EL (cell line): ENCODE measurements at places on chromosomes 12 and 14.
A peak's percentile ranks its signal among the peaks of the same experiment; 100 is the strongest.

DNA sequence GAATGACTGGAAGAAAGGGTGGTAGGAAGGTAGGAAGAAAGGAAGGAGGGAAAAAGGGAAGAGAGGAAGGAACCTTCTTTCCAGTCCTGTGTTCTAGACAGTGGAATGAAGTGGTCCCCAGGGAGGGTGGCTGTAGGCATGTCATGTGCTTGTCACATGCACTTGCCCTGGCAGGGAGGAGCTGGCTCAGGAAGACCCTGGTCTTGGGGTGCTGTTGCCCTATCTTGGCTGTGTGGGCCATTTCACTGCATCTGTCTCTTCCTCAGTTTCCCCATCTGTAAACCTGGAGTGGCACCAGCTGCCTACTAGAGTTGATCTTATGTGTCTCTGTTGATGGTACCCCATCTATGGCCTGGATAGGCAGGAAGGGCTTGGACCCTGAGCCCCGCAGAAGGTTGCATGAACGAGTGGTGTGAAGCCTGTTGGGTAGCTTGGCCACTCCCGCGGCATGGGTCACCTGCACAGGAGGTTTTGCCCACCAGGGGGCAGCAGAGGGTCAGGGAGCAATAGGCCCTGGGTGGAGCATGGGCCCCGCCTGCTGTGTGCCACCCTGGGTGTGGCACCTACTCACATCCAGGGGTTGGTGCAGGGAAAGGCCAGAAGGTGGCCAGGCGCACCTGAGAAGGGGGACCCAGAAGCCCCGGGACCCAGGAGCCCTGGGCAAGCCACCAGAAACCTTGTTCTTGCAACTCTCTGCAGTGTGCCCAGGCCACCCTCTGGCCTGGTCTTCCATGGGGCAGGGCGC lies 25.1 kb downstream of the MEG3 start:
- peak; percentile 34 for DNase-seq

- no peak for DNase-seq
These were observed 40.9 kb upstream of the EAPP start for GRCh38 chr14:34580381-34580780.

DNA sequence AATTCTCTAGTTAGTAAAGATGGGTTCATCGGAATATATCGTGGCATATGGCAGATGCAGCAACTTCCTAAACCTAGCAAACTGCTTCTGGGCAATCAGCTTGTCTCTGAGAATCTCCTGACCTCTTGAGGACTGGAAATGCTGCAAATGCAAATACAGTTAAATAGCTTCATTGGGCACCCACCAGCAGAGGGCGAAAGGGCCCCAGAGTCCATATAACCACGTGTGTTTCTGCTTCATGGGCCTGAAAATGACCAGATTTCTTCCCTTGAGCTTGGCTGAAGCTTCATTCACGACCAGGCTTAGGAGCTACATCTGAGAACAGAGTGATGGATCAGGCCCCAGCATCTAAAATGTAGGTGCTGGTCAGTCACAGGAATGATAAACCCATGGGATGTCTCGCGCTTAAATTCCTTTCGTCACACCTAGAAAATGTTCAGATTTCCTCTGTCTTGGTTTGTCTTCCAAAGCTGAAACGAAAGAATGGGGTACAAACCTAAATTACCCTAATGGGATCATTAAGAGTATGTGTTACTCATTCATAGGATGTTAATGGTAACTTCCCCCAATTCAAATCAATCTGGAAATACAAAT lies 1482.5 kb upstream of the TMEM132C start:
- peak; percentile 4 for DNase-seq

DNA sequence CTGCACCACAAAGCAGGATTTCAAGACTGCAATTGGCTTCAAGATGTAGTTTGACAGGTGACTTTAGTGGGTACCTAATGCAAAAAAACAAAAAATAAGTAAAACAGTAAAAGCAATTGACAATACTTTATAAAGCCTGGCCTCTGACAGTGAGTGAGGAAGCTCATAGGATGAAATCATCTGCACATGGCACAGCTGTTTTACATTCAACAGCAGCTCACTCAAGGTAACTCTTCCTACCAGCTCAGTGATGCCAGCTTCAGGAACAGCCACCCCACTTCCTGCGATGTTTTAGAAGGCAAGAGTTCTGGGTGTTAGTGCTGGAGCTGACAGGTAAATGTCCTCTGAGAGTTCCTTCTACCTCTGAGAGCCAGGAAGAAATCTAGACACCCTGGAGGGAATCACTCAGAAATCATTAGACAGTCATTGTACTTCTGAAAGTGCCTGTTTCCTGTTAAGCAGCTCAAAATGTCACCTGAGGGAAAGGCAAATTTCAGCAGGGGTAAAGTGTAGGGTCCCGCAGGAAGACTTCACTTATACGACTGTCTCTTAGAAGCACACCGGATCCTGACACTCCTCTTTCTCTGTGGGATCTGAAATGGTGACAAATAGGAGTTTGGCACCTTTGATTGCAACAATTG lies 99.9 kb downstream of the FOXN3 start:
- DNase-seq, result no peak

GRCh38 chr12:57549909-57550640 lies at the start of gene KIF5A:
TSS of gene KIF5A (plus strand) at chr12:57550044. CDS start at chr12:57550272, 228 bp downstream.
- DNase-seq, result peak; percentile 39

DNA sequence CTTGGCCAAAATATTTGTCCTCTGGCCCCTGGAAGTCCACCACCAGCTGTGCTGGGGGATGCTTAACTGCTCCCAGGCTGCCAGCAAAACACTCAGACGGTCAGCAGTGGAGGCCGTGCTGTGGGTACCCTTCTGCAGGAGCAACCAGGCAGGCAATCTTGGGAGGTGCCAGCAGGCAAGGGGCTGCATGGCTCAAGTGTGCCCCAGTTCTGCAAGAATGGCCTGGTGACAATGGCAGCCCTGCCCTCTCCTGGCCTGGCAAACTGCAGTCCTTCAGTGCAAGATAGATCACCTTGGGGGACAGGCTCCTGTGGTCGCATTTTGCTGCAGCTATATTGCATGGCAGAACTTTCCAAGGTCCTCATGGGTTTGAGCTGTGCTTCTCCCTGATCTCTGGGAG lies 728.3 kb downstream of the TMTC2 start:
- no peak for DNase-seq

- no peak for DNase-seq
These were observed 124.5 kb downstream of the ESRRB start for GRCh38 chr14:76500480-76500879.

DNA sequence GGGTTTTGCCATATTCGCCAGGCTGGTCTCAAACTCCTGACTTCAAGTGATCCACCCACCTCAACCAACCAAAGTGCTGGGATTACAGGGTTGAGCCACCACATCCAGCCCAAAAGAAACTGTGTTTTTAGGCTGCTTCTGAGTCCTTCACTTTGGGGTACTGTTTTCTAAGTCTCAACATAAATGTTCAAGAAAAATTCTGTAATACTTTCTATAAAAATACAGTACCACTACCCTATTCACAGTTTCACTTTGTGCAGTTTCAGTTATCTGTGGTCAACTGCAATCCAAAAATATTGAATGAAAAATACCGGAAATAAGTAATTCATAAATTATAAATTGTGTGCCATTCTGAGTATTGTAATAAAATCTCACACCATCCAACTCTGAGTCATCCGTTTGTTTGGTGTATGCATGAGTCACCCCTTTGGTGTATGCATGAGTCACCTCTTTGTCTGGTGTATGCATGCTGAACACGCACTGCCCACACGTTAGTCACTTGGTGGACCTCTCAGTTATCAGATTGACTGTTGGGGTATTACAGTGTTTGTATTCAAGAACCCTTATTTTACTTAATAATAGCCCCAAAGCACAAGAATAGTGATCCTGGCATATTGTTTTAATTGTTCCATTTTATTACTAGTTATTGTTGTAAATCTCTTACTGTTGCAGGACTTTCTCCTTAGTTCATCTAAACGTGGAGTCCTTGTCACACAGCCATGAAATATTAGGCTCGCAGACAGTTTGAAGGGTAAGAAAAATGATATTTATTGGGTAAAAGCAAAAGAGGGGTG lies 190.2 kb downstream of the FSCB start:
- peak; percentile 14 for DNase-seq

GRCh38 chr12:112518365-112518735 lies 99.6 kb downstream of the PTPN11 start:
- DNase-seq, result no peak

GRCh38 chr12:1797011-1797901 lies 23.1 kb upstream of the LRTM2 start:
- no peak for DNase-seq

GRCh38 chr12:65637150-65637549 lies 187.1 kb upstream of the HMGA2 start:
- no peak for DNase-seq

- DNase-seq, result no peak
These were observed 16.6 kb upstream of the JDP2 start for GRCh38 chr14:75411214-75411540.

- no peak for DNase-seq
These were observed 56.1 kb upstream of the VASH1 start for GRCh38 chr14:76705214-76705613.

- no peak for DNase-seq
These were observed 397 bp upstream of the BORCS5 start for GRCh38 chr12:12356467-12356895.

GRCh38 chr12:104464899-104465298 lies 8.2 kb downstream of the CHST11 start:
- no peak for DNase-seq

DNA sequence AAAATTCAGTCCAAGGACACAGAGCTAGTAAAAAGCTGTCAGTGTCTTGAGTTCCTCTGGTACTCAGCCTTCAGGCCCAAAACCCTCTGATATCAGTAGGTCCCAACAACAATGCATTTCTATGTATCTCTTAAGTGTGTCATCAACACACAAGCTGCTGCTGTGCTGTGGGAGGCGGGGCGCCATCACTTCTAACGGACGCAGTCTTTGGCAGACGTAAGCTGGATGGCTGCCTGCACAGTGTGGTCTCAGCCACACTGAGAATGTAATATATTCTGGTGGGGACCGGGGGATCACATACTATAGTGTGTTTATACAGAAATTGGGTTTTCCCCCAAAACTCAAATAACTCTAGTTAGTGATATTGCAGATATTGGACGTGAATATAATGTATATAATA lies 123.9 kb downstream of the SUDS3 start:
- no peak for DNase-seq

- DNase-seq, result no peak
These were observed 36.7 kb upstream of the PZP start for GRCh38 chr12:9244894-9245293.

DNA sequence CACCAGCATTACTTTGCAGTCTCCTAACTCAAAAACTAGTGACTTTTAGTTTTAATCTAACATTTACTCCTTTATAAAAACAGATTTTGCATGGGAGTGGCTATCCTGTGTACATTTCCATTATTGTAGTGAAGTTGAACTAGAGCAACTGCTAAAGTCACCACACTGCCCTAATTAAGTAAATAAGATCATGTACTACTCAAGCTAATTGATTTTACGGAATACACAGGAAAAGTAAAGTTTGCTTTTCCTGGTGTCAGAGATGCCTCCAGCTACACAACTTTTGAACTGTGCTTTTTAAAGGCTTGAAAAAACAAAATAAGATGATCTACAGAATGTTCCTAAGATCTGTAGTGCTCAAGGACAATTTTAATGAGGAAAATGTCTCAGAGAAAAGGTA lies 50.4 kb upstream of the ATP2A2 start:
- no peak for DNase-seq

DNA sequence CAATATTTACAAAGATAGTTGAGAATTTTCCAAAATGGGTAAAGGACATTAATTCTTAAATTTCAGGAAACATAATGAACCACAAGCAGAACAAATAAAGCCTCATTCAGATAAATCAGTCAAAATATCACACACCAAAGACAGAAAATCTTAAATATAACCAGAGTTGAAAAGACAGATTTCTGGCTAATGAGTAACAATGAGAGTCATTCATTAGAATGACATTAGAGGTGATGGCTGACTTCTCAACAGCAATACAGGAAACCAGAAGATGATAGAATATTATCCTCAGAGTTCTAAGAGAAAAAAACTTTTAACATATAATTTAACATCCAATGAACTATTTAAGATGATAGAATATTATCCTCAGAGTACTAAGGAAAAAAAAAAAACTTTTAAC lies 124.2 kb downstream of the DENND5B start:
- DNase-seq, result peak; percentile 36

GRCh38 chr12:45254254-45254653 lies 38.4 kb downstream of the ANO6 start:
- no peak for DNase-seq

DNA sequence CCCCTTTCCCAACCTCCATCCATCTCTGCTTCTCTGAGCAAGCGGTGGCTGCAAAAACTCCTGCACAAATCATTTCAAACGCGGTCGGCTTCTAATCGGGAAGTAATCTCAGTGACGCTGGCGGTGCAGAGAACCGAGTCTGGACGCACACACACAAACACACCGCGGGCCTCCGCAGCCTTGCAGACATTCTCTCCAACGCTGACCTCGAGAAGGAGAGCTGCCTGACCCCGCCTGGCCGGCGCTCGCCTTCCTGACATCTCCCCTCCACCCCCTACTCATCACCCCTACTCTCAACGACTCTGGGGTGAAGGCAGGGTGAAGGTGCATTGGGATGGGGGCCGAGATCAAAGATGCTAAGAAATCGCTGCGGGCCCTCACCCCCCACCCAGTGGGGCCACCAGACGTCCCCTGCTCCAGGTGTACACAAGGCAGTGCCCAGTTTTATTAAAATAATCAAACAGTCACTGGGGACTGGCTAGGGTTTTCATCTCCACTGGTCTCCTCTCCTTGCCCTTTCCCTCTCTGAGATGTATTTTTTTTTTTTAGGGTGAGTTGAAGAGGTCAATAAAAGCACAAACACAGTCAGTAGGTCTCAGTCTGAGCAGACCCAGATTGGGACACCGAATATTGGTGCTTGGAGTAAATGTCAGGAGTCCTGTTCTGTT lies 506 bp upstream of the TBX5 start:
- peak; percentile 66 for DNase-seq

GRCh38 chr12:131897875-131898274 lies 3.5 kb downstream of the ULK1 start:
- no peak for DNase-seq

DNA sequence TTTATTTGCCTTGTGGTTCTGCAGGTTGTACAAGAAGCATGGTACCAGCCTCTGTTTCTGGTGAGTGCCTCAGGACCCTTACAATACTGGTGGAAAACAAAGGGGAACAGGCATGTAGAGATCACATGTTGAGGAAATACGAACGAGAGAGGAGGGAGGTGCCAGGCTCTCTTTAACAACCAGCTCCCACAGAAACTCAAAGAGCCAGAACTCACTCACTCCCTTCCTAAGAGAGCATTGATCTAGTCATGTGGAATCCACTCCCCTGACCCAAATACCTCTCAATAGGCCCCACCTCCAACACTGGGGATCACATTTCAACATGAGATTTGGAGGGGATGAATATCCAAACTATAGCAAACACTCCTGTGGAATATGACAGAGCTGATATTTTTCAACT lies 938.0 kb downstream of the GALC start:
- no peak for DNase-seq

GRCh38 chr12:106082216-106083175 lies 56.3 kb downstream of the NUAK1 start:
- peak; percentile 46 for DNase-seq

- no peak for DNase-seq
These were observed 30.7 kb downstream of the EMP1 start for GRCh38 chr12:13227191-13227590.

- no peak for DNase-seq
These were observed 25.6 kb upstream of the DBX2 start for GRCh38 chr12:45076417-45077026.
